ENCODE measurements at places on chromosomes 16 and 17. TPM values are rescaled to one million over a fixed set of nuclear protein-coding genes. Genes with fewer than 3 reads are reported as not detected.

DNA sequence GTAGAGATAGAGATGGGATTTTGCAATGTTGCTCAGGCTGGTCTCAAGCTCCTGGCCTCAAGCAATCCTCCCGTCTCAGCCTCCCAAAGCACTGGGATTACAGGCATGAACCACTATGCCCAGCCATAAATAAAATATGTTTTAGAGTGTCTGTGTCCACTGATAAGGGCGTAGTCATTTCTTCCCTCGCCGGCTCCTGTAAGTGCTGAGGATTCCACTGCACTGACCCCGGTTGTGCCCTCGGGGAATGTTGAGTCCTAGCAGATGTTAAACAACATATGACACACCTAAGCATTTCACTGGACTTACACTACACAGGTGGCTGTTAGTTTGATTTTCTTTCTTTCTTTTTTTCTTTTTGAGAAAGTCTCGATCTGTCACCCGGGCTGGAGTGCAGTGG lies 5.6 kb upstream of the SHMT1 start:
- no peak for DNase-seq

GRCh38 chr17:57366558-57367351 lies 110.4 kb downstream of the MSI2 start:
- no peak for DNase-seq

- no peak for DNase-seq
These were observed 1.0 kb downstream of the SLC47A1 start for GRCh38 chr17:19534562-19535149.

GRCh38 chr16:24771132-24771778 lies 41.8 kb downstream of the TNRC6A start:
- DNase-seq, result no peak

TBC1D3E gene
- total RNA-seq, result not detected

TBC1D28 gene
- not detected for total RNA-seq

CDRT15L2 gene
- total RNA-seq, result not detected

SRCIN1 gene
- 1.0 TPM for total RNA-seq

ESRP2 gene
- total RNA-seq, result 8.7 TPM

DNAJA3 gene
- 71.3 TPM for total RNA-seq

PLCG2 gene
- total RNA-seq, result 10.4 TPM
